Stimulated activated CD8-positive, alpha-beta memory T cell treated with anti-CD3 and anti-CD28 coated beads, Interleukin-2, amount 100 ng/mL, for 48 hours (primary cell): ENCODE measurements at places on chromosomes 5 and 9.

DNA sequence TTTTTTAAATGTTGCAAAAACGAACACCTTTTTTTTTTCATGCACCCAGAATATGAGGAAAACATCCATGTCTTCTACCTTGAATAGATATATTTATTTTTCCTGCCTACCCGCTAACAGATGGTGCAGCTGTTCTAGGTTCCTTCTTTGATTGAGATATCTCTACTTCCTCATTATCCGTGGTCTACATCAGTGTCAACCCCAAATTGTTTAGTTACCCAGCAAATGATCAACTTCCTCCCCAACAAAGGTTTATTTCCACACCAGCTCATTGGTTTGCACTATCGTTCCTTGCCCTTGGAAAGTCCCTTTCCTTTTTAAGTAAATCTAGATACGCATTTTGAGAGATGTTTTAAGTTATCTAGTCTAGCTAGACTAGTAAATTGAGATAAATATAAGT lies 166.4 kb downstream of the PRR16 start:
- no peak for DNase-seq

- no peak for DNase-seq
Measured at GRCh38 chr9:37944266-37944650, 40.3 kb upstream of the SLC25A51 start.

GRCh38 chr5:154823605-154824004 lies 26.8 kb downstream of the FAXDC2 start:
- DNase-seq: no peak

- DNase-seq: no peak
Measured at GRCh38 chr9:6450641-6451375, 37.8 kb downstream of the UHRF2 start.

DNA sequence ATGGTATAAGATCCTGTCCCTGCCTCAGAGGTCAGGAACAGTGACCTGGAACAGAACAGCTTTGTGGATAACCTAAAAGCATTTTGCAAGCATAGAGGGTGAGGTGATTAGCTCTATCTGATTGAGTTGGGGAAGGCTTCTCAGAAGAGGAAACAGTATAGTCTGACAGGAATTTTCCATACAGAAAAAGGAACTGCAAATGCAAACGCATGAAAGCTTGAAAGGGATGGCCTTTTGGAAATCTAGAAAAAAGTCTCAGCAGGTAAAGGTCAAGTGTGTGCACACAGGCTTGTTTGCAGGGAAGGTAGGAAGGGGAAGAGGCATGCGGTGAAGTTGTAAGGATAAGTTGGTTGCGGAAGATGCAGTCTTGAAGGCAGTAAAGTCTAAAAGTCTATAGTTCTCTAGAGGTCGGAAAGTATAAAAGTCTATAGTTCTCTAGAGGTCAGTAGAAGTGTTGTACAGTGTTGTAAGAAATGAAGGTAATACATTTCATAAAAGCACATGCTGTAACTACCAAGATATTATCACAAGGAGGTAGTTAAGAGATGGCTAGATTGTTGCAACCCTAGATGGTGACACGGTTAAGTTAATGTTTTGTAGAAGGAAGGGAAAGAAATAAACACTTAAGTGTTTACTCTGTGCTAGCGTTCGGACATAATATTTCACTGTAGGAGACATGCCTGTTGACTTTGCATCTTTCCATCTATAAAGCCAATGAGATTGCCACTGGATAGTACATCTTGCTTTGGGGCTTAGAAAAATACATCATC lies 16.7 kb upstream of the HSPB3 start:
- no peak for DNase-seq

DNA sequence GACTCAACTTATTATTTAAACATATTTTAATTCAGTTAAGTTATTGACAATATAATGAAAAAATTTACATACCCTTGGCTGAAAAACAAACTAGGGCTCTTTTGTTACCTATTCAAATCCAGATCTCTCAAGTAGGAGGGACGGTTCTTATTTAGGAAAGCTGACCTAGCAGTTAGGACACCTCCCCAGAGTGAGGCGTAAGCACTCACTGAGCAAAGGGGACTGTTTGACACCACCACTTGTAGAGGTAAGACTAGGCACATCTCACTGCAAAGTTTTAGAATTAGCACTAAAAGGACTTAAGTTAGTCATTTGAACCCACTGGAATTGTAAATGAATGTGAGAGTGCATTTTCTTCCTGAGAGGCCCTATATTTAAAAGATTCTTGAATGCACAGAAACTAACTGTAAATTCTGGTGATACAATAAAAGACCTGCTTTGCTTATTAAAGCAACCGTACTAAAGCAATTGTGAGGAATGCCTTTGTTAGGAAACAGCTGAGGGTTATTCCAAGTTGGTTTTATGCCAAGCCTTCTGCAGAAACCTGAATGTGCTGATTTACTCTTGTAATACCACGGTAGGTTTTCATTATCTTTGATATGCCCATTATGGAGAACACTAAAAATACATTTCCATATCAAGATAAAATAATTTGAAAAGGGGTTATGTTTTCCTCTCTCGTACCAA lies 16.2 kb downstream of the HACD4 start:
- DNase-seq: no peak

DNA sequence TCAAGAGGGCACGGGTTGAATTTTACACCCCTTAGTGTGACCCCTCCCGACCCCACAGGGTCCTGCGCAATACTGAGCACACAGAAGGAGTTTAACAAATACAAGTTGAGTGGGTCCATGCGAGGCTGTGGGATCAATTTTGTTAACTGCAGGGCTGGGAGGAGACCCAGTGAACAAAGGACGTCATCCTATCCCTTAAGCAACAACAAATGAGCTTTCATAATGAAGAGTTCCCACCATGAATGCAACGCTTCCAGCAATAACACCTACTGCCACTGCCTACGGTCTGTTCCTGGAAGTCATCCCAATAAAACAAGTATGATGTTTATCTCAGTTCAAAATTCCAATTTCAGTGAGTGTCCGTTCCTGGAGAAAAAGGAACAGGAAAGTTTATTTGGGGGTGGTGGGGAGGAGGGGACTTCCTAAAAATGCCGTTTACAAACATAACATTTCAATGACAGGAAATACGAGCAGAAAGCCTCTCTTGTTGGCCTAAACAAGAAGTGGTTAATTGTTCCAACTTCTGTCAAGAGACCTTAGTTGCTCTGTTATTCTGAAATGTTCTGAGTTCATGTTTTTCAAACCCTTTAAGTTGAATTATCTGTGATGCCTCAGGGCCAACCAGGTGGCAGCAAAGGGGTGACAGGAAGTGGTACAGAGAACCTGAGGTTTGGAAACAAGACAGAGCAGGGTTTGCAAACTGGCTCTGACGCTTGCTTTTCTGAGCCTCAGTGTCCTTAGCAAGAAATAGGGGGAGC lies 65.8 kb upstream of the PLPP6 start:
- no peak for DNase-seq

DNA sequence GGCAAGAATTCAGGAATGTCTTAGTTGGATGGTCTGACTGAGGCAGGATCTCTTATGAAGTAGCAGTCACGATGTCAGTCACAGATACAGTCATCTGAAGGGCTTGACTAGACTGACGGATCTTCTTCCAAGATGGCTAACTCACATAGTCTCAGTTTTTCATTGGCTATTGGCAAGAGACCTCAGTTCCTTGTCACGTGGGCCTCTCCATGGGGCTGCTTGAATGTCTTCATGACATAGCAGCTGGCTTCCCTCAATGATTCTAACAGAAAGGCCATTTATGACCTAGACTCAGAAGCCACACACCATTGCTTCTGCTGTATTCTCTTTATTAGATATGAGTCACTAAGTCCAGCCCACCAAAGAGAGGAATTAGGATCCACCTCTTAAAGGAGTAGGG lies 4.7 kb downstream of the APC start:
- no peak for DNase-seq

- DNase-seq: no peak
Measured at GRCh38 chr9:18473652-18474279, at the start of gene ADAMTSL1. Gene ADAMTSL1 (plus strand): TSS chr9:18474153. CDS start chr9:18474233, 80 bp downstream.
